Right renal pelvis (tissue), 4 donors: ENCODE measurements at places on chromosomes 11 and 22.

DNA sequence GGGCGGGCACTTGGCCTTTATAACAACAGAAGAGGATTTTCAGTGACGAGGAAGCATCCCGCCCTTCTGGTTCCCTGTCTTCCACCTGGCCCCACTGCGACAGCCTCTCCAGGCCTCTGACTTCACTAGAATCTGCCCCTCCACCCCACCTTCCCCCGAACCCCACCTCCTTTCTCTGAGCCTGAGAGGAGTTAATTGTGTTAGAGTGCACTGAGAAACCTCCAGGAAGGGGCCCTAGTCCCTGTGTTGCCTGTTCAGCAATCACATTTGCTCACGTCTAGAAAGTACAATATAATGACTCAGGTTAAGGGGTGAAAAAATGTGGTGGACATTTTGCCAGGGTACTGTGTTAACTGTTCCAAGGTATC, 38.8 kb downstream of the PTPRJ start:
- DNase-seq: no peak

- no peak for DNase-seq
Measured at GRCh38 chr11:12117200-12117599, 6.8 kb downstream of the MICAL2 start.

GRCh38 chr11:113147249-113147648, 167.1 kb upstream of the TTC12 start:
- DNase-seq: no peak

DNA sequence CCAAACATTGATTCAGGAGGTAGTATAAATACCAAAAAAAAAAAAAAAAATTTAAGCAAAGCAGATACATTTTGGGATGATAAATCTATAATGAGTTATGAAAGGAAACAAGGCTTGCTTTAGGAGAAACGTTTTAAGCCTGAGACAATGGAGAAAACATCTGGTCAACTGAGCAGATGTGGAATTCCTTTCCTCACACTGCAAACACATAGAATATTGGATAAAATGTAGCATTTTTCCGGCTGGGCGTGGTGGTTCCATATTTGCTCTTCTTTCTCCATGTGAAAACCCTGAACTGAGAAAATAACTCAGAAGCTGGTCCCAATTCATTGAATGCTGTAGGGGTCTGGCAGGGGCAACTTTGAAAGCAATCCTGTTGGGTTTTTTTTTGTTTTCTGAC, 33.9 kb downstream of the ENDOD1 start:
- no peak for DNase-seq

DNA sequence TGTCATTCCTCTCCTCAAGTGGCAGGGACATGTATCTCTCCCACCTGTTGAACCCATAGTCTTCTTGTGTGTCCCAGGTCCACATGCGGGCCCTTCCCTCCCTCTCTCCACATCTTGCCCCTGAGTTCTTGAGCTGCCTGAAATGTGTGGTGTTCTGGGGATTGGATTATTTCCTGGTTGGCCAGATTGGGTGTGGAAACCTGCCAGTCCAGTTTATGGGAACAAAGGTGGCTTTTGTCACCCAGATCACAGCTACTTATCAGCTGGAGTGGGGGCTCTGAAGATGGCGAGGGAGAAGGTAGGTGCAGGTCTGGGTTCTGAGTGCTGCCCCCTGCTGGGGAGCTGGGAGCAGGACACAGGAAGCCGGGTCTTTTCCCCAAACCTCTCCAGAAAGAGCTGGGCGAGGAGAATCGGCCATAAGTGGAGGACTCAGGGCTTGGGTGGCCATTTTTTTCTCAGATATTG, 14.2 kb downstream of the DTX4 start:
- DNase-seq: no peak

DNA sequence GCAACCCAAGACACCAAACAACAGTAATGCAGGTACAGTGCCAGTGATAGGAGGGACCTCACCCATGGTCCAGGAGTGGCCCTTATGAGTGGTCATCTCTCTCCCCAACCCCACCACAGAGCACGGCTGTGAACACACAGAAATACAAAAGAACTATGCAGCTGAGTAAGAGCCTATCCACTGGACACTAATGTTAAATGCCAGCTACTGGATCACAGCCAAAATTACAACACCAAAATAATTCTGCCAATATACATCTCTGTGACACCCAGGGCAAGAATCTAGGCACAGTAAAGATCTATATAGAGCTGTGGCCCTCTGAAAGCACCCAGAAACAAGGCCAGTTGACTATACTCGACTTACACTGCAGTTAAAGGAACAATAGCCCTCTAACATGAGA, 22.8 kb upstream of the GPR83 start:
- DNase-seq: no peak

- DNase-seq: no peak
Measured at GRCh38 chr11:4092026-4092425, 2.6 kb upstream of the RRM1 start.

DNA sequence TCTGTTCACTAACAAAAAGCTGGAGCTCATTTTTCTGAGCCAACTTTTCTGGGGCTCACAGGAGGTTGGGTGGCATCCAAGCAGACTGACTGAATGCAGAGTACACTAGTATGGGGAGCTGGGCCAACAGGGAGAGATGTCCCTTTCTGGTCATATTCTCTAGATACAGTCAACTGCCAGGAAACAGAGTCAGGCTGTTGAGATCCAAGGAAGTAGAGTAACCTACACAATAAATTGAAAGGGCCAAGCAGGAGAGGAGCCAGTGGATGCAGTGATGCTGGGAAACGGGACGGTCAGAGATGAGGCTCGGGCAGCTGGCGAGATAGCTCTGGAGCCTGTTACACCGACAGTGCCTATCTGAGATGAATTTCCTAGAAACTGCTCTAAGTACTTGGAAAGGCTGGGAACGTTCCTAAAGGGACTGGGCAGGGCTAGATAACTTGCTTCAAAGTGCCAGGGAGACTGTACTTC, 71.1 kb downstream of the LARGE2 start:
- no peak for DNase-seq
